ENCODE measurements at places on chromosomes 1 and 21.

DNA sequence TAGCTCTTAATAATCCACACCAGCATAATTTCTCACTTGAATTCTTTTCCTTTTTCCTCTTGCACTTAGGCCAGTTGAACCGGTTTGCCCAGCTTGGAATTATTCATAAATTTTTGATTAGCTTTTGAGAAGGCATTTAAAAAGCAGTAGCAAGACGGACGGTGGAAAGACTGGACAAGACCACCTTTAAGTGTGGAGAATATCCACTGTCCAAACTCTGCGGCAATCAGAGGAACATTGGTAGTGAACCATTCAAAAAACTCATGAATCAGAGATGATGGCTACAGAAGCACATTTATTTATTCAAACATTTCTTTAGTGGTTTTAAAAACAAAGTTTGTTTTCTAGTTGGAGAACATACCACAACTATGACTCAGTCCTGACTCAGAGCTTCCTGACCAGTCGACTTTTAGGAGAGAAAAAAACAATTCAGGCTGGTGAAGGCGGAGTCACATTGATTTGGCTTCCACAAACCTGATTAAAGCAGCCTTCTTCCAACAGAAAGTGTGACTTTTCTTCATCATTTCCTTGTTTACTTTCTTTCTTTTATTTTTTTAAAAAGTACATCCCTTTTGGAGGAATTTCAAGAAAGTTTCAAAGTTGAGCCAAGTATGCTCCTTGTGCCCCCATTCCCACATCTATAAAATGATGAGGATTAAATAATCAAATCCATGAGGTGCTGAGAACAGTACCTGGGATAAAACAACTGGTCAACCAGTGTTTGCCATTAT, 128.8 kb downstream of the ADSS2 start:
- peak; percentile 86 for DNase-seq

DNA sequence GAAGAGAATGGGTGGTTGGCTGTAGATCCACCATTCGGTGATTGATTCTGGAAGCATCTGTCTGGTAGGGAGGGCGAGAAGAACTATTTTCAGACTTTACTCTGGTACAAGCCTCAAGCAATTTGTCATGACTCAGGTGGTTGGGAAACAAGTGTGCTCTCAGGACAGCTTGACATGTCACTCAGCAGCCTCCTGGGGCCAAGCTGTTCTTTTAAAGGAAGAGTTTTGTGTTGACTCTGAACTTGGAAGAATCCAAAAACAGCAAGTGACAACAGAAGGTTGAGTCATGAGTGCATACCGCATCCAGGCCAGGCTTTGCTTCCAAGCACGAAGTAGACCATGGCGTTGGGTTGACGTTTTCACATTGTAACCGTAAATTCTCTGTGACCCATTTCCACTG, 65.9 kb downstream of the CLIC6 start:
- no peak for DNase-seq

GRCh38 chr1:31787261-31787660, 23.1 kb upstream of the ADGRB2 start:
- no peak for DNase-seq

DNA sequence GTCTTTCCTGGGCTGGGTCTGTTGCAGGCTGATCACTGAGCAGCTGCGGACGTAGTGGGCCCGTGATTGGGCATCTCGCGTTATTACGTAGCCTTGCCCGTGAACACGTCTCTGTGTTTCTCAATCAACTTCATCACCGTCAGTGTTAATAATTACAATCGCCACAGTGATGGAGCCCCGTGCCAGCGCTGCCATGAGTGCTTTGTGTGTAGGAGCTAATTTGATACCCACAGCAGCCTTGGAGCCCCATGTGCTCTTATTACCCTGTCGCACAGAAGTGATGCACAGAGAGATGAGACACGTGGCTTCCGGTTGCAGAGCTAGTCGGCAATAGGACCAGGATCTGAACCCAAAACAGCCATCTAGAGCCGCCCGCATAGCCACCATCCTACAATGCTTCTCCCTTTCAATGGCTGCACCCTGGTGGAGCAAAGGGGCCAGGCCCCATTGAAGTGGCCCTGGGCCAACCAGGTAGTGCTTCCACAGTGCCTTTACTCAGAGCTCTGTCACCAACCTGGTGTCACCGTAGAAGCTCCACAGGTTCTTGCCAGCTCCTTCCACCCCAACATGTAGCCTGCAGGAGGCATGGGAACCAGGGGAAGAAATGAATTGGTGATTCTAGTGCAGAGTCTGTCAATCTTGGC, 398.5 kb upstream of the VAMP3 start:
- no peak for DNase-seq

DNA sequence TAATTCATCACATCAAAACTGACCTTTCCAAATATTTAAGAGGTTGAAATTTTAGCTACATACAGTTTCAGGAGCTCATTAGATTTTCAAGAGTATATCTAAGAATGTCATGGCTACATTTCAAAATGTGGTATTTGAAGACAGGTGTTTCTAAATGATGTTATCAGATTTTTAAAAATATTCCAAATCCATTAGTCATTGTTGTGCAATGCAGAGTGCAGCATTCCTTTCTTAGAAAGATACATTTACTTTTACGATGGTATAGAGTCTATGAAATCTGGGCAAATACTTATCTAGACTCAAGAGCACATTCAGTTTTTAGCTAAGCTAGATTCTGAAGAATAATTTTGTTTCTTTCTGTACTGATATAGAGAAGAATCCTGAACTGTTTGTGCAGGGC, 230.3 kb downstream of the CHRM3 start:
- DNase-seq, result no peak

GRCh38 chr1:17401841-17402240, 29.8 kb downstream of the PADI6 start:
- DNase-seq, result no peak

- DNase-seq, result no peak
Measured at GRCh38 chr1:41515131-41515678, 30.7 kb upstream of the EDN2 start.

GRCh38 chr1:175978926-175979325, 228.2 kb downstream of the COP1 start:
- DNase-seq, result no peak

GRCh38 chr1:220320709-220321108, 48.5 kb upstream of the RAB3GAP2 start:
- DNase-seq, result no peak

- no peak for DNase-seq
Measured at GRCh38 chr1:35615440-35615839, 25.9 kb downstream of the PSMB2 start.

DNA sequence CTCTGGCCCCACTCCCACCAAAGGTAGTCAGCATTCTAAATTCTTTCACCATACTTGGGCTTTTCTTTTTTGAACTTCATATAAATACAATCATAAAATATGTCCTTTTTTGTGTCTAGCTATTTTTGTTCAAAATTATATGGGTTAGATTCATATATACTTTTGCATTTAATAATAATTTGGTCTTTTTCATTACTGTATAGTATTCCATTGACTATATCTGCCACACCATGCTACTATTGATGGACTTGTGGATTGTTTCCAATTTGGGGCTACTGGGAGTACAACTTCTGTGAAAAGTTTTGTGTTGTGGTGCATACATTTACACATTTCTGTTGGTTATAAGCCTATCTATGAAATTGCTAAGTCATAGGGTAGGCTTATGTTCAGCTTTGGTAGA, 85.7 kb downstream of the GLUL start:
- no peak for DNase-seq

DNA sequence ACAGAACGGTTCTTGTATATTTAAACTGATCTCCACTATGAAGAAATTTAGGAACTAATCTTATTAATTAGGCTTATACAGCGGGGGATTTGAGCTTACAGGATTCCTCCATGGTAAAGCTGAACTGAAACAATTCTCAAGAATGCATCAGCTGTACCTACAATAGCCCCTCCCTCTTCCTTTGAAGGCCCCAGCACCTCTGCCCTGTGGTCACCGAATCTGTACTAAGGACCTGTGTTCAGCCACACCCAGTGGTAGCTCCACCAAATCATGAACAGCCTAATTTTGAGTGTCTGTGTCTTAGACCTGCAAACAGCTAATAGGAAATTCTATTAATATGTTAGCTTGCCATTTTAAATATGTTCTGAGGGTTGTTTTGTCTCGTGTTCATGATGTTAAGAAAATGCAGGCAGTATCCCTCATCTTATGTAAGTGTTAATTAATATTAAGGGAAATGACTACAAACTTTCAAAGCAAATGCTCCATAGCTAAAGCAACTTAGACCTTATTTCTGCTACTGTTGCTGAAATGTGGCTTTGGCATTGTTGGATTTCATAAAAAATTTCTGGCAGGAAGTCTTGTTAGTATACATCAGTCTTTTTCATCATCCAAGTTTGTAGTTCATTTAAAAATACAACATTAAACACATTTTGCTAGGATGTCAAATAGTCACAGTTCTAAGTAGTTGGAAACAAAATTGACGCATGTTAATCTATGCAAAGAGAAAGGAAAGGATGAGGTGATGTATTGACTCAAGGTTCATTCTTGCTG, 147.2 kb downstream of the NR5A2 start:
- DNase-seq, result no peak

- peak; percentile 49 for DNase-seq
Measured at GRCh38 chr1:61740751-61741700, 1.3 kb upstream of the PATJ start.

GRCh38 chr1:17423781-17424245, 15.7 kb downstream of the RCC2 start:
- DNase-seq, result no peak

GRCh38 chr1:224616756-224617409, 766 bp downstream of the CNIH3 start:
- DNase-seq, result peak; percentile 9

- DNase-seq, result no peak
Measured at GRCh38 chr21:27467366-27467765, 500.5 kb upstream of the ADAMTS5 start.

- DNase-seq, result no peak
Measured at GRCh38 chr1:228685081-228685660, 50.1 kb upstream of the RHOU start.

GRCh38 chr1:246270236-246270635, 236.8 kb downstream of the SMYD3 start:
- DNase-seq, result no peak

DNA sequence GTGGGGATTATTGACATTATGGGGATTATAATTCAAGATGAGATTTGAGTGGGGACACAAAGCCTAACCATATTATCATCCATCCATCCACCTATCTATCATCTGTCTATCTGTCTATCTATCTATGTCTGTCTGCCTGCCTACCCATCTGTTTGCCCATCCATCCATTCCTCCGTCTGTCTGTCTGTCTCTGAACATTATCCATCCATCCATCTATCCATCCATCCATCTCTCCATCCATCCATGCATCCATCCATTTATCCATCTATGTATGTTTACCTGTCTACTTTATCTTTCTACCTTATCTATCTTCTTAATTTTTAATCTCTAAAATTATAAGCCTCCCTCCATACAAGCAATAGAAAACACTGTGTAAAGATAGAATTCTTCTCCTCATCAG, 47.4 kb downstream of the SH3BGR start:
- no peak for DNase-seq

DNA sequence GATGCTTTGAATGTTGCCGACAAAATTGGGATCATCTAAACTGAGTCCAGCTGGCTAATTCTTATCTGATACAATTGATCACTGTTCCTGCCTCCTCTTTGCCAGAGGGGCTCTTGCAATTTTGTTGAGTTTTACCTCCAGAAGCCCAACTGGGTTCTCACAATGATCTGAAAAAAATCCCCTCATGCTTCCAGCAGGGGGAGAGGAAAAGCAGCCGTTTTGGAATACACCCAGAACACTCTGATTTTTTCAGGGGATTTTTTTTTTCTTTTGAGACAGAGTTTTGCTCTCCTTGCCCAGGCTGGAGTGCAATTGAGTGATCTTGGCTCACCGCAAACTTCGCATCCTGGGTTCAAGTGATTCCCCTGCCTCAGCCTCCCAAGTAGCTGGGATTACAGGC, 13.9 kb upstream of the RERE start:
- DNase-seq, result peak; percentile 39

DNA sequence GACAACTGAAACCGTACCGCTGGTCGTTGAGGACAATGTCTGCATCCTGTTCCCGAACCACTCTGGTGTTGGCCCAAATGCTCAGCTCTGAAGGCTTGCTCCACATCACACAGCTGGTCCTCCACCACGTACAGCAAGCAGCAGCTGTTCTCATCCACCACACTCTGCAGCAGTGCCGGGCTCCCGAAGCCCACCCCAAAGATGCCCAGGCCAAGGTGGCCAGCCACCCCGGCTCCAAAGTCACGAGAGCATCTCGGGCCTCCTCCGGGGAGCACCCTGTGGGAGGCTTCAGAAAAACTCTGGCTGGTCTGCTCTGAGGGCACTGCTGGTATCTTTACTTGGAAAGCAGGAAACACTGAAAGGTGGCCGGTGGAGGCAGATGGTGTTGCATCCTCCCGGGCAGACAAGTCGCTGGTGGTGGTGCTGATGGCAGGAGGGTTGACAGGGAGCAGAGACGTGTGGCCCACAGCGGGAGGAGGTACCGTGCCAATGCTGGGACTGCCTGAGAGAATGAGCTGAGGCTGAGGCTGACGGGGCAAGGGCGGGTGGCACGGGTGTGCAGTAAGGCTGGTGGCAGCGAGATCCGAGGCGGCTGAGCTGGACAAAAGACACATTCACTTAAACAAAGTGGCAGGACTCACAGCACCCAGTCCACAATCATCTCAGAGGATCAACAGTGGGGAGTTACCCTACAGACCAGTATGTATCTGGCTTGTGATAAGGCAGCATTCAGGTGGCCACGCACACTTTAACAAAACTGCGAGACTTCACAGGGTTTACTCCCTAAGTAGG, 6.5 kb upstream of the CCDC27 start:
- DNase-seq, result peak; percentile 44

GRCh38 chr1:200969726-200970561, 53.6 kb downstream of the KIF21B start:
- no peak for DNase-seq
